ENCODE measurements at places on chromosomes 6 and 20.

DNA sequence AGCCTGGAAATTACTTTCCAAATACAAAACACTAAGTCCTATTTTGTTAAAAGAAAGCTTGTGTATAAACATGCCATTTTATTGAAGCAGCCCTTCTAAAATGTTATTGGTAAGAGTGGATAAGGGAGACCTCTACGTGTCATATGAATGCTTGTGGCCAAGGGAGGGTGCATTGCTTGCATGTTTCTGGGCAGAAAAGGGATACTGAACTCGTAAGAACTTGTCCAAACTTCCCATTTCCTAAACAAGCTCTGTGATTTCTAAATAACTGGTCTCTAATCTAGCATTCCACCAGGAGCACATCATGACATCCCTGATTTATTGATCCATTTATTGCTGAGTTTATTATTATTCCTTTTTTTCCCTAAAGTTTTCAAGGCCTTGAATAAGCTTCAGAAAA, 474.1 kb downstream of the CD109 start:
- no peak for DNase-seq

GRCh38 chr6:55567558-55567957, 11.4 kb downstream of the HMGCLL1 start:
- DNase-seq = no peak

DNA sequence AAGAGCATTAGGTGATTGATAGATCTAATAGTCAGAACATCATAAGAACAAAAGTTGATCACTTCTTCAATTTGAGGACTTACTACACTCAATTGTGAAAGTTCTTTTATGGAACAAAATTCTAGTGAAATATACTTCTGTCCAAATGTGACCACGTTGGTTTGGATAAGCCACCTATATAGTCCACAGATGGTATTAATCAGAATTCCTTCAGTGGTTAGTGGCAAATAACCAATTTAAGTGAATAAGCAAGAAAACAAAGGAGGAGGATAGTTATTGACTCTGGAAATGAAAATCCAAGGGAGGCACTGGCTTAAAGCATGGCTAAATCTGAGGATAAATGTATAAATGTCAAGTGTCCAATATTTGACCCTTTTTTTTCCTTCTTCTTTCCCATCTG, 268.5 kb upstream of the MARCKS start:
- no peak for DNase-seq

GRCh38 chr6:163773646-163774045, 359.1 kb downstream of the QKI start:
- no peak for DNase-seq

- DNase-seq = no peak
Observed at GRCh38 chr6:170504479-170504878, 48.6 kb downstream of the PSMB1 start.

GRCh38 chr20:3995067-3995748, 20.1 kb downstream of the RNF24 start:
- no peak for DNase-seq

DNA sequence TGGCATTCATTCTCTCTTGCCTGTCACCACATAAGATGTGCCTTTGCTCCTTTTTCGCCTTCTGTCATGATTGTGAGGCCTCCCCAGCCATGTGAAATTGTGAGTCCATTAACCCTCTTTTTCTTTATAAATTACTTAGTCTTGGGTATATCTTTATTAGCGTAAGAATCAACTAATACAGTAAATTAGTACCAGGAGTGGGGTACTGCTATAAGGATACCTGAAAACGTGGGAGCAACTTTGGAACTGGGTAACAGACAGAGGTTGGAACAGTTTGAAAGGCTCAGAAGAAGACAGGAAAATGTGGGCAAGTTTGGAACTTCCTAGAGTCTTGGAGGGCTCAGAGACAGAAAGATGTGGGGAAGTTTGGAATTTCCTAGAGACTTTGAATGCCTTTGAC, 46.6 kb downstream of the RNF182 start:
- no peak for DNase-seq

GRCh38 chr6:111724505-111724904, 118.8 kb upstream of the TRAF3IP2 start:
- DNase-seq = no peak

- no peak for DNase-seq
Observed at GRCh38 chr6:51118792-51119191, 300.1 kb downstream of the TFAP2B start.

DNA sequence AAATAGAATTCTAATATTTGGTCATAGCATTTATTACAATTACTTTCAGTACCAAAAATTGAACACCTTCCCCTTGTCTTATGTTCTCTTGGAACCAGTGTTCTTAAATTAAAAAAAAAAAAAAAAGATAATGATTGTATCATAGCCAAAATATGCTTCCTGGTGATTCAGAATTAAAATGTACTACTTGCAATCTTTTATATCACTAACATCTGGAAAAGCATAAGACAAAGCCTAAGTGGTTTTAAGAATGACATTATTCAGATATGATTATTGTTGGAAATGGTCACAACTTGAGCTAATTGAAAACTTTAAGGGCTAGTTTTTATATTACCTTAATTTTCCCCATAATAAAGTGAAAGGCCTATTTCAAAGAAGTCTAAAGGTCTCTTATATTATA, 493.3 kb upstream of the MARCKS start:
- no peak for DNase-seq

DNA sequence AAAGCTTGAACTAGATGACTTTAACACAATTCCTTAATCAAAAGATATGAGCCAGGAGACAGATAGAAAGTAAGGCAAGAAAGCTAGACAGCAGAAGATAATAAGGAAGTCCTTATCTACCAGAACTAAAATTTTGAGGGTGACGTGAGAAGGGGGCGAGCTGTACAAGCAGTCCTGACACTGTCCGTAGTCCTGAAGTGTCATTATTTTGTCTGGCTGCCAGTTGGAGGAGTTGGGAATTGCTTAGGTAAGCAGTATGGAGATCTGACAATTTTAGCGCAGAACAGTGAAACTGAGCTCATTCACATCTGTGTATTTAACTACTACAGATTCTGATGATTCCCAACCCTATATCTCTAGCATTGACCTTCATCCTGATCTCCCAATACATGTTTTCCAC, 25.8 kb upstream of the CEP85L start:
- no peak for DNase-seq

GRCh38 chr20:19758501-19759331, 658 bp downstream of the RIN2 start:
- DNase-seq = no peak

DNA sequence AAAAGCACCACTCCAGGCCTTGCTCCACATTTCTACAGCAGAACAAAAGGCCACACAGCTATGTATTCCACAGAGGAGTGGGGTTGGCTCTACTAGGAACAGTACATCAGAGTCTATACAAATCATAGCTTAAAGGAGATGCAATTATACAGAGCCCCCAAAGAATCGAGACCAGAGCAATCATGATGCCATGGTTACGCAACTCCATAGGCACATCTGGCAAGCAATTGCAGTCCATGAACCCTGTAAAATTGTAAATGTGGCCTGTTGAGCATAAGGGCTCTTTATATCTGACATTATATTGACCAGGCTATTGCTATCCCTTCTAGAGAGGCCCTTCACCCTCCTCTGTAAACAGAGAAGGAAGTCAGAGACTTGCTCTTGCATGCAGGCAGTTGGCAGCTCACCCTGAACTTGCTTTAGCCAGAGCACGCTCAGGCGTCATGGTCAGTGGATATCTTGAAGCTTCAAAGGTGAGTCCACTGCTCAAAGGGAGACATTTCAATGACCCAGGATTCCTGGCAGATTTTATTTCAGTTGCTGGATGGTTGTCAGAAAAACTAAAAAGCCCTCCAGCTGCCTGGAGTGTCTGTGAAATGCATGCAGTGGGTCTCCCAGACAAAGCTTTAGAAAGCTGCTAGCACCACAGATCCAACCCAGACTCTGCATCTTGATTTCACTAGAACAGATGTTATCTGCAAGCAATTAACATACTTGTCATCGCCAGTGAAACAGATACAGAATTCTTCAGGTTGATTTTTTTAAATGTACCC, 357.2 kb downstream of the CENPW start:
- DNase-seq = no peak

GRCh38 chr20:59580991-59581401, 23.3 kb upstream of the PHACTR3 start:
- no peak for DNase-seq

DNA sequence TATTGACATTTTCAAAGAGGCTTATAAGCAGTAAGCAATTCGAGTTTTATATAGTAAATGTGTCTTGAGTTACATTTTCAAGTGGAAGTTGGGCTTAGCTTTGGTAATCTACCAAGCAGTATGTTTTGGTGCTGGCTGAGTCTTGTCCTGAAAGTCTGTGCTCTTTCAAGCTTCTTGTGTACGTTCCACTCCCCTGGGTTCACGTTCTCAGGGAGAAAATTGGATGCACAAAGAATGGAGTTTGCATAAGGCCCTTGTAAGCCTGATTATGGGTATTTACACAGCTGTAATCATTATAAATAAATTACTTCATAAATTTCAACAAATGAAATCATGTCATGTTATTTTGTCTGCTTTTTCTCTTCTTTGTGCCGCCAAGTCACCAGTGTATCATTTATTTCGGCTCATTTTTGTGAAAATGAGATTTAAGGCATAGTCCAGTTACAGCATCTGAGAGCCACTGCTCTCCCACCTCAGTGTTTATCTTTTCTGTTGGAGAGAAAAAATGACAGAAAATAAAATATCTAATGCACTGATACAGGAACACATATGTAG, 262.5 kb downstream of the BTBD3 start:
- no peak for DNase-seq

DNA sequence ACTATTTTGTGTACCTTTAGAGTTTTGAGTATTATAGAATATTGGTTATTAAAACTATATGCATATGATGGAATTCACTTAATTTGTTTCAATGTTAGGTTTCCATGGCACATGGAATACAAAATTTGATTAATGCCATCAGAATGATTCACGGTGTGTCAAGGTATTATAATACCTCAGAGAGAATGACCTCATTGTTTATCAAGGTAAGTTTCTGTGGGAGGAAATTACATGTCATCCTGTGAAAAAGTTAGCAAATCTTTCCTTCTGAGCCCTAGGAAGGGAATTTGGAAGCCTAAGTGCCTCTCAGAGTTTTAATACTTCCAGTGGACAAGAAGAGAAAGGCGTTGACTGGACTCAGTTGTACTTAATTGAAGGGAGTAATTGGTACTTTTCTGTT, 40.8 kb downstream of the DNAH8 start:
- DNase-seq = no peak

DNA sequence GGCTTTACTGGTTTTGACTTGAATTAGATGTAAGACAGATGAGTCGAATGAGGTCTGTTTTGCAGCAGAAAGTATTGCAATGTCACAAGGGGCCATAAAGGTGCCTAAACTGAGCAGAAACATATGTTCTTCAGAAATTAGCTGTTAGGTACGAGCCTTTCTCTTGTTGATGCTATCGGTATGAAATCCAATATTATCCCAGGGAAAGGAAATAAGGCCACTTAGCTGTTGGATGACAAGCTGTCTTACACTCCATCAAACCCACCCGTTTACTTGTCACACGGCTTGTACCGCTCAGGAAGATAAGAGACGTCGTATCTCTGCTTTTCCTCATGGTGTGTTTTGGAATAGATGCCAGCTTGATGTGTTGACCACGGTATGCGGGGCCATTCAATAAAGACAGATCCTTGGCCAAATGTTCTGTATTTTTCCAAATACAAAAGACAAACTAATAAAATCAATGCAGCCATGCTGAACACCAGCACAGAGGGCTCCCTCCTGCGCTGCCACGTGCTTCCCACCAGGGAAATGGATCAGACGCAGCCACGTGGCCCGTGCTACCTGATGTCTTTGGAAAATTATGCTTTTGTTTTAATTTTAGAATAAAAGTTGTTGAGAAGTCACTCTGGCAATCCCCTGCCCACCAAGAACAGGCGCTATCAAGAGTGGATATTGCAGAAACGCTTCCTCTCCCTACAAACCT, 255.9 kb upstream of the SULF2 start:
- no peak for DNase-seq

DNA sequence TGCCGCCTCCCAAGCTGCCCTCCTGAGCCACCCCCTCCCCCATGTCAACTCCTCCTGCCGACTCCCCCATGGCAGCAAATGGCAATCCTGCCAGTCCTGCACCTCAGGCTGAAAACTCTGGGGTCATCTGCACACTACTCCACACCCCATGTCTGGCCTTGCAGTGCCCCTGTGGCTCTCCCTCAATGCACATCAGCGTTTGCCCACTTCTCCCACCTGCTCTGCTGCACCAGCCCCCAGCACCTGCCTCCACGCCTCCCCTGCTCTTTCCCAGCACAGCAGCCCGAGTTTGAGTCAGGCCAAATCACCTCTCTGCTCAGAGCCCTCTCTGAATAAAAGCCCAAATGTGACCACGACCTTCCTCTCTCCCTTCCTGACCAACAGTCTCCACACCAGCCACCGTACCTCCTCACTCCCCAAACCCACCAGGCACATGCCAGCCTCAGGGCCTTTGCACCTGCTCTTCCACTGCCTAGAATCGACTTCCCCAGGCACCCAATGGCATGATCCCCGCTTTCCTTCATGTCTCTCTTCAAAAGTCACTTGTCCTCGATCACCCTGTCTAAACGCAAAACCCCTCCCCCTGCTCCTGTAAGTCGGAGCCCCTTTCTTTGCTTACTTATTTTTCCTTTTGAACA, 4.3 kb downstream of the PXDC1 start:
- no peak for DNase-seq

GRCh38 chr6:92623431-92623830, 795.9 kb downstream of the EPHA7 start:
- DNase-seq = no peak

DNA sequence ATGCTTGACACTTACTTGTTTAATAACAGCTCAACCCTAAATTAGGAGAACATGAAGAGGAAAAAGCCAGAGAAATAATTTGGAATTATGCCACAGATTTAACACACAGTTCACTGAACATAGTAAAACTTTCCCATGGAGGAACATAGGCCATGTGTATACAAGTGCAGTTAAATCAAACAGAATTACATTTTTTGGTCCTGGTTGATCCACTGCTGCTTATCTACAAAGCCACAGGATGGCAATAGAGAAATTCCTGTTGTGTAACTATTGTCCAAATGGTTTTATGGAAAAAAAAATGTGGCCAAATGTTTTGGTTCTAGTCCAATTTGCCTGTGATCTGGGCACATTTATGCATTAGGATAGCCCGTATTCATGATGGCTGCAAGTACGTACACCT, 136.8 kb downstream of the ALDH8A1 start:
- no peak for DNase-seq

DNA sequence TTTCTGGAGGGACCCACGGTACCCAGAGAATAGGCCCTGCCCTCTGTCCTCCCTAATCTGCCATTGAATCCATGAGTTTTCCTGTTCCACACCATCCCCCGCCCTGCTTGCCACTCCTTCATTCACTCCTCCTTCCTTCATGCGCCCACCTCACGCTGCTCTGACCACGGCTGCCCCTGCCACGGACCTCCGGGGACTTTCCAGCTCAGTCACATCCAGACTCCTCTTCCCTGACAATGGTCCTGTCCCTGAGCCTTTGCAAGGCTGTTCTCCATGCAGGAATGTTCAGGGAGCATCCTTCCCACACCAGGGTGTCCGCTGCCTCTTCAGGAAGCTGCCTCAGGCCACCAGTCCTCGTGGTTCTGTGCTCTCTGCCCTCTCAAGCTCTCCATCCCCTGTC, 25.9 kb downstream of the GLP1R start:
- no peak for DNase-seq

- no peak for DNase-seq
Observed at GRCh38 chr20:48758206-48758820, 69.5 kb downstream of the PREX1 start.

GRCh38 chr6:73515204-73515655, 5.6 kb downstream of the EEF1A1 start:
- no peak for DNase-seq

All from stimulated activated CD8-positive, alpha-beta memory T cell treated with anti-CD3 and anti-CD28 coated beads, Interleukin-15, amount 100 ng/mL, for 48 hours (primary cell).